ENCODE measurements at places on chromosomes 13 and 19.

DNA sequence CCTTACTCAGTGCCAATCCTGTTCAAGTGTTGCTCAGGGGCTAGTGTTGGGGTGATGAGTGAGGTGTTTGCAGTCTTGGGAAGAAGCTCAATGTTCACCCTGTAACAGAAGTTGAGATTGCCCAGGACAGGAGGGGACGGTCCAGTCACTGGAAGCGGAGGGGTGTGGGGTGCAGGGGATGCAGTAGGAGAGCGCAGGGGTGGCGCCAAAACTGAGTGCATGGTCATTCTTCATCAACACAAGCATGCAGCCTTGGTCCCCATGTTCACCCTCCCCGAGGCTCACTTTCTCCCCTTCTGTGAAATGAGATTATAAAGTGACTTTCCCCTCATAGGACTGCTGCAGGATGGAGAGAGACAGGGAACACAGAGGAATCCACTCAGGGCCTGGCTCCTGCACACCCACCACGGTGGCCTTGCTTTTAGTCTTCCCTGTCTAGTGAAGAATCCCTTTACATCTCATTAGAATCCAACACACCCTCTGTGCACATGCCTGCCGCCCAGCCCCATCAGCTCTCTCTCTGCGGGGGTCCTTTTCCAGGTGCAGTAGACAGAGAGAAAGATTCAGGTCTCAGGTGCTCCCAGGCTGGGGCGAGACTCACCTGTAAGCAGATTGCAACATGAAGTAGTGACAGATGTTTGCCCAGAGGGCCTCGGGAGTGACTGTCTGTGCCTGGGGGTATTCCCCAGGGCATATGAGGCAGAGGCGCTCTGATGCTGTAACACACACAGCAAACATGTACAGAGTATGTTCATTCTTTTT is 93.2 kb downstream of the TSHZ3 start:
- DNase-seq = no peak

- DNase-seq = peak; percentile 46
Observed at GRCh38 chr13:50584856-50585580, 258.5 kb downstream of the DLEU7 start.

DNA sequence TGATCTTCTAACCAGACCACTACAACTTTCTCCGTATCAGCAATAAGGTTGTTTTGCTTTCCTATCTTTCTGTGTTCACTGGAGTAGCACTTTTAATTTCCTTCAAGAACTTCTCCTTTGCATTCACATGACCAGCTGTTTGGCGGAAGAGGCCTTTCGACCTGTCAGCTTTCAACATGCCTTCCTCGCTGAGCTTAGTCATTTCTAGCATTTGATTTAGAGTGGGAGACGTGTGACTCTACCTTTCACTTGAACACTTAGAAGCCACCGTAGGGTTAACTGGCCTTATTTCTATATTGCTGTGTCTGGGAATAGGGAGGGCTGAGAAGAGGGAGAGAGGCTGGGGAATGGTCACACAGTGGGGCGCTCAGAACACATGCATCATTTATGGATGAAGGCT is 104.7 kb downstream of the TUBGCP3 start:
- DNase-seq = no peak

GRCh38 chr19:55247621-55248099 is 11.2 kb downstream of the PPP6R1 start:
- DNase-seq = no peak

DNA sequence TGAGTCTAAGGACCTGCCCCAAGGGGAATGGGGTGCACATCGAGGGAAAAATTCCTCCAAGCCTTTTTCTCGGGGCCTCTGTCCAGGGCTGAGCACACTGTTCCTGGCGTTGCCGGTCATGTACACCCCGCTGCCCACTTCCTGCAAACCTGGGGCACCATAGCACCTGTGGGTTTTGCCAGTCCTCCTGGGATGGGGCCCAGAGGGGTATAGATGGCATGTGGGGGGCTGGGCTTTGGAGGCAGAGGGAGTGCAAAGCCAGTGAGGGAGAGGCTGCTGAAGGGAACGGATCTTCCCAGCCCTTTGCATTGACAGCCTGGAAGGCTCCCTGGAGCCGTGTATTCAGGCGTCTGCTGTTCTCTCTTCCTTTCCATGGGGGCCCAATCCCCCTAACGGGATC is 187.3 kb downstream of the ZNF536 start:
- DNase-seq = no peak

GRCh38 chr19:13975870-13976269 is 23.6 kb downstream of the DCAF15 start:
- no peak for DNase-seq

GRCh38 chr13:42836930-42837690 is 55.7 kb downstream of the FAM216B start:
- peak; percentile 61 for DNase-seq

- DNase-seq = no peak
Observed at GRCh38 chr13:98276486-98276885, 99.4 kb upstream of the RNF113B start.

GRCh38 chr19:30263830-30264381 is 108.3 kb upstream of the ZNF536 start:
- DNase-seq = no peak

GRCh38 chr13:108360139-108360538 is 90.6 kb downstream of the TNFSF13B start:
- DNase-seq = no peak

DNA sequence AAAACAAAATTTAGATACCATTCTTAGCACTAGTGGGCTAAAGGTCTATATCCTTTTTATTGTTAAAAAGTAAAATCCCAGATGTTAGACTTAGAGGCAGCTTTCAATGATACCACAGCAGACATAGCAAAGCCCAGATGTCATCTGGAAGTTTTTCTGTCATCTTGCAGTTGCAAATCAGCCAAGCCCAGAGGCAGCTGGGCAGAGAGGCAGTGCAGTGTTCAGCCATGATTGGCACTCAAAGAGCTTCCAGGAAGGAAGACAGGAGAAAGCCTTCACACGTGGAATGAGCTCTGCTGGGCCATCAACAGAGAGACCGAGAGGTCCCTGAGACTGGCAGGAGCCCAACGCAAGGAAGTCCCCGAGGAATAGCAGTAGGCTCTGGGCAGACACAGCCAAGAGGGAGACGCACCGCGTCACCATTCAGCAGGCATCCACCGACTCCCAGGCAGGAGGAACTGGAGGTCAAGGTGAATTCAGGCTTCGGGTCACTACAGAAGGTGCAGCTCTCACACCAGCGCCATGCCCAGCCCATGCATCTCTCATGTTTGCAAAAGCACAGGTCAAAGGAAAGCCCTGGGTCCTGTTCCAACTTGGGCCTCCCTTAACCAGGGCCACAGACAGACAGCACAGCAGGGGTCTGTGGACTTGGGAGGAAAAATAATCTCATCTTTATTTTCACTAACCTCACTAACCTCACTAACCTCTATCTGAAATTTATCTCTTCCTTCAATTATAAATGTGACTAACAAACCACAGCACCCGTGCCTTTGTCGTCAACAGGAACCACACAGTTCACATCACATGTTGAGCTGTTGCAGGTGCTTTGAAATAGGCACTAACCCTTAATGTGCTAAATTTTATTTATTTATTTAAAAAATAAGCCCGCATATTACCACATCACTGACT is 54.9 kb downstream of the TUBGCP3 start:
- no peak for DNase-seq

GRCh38 chr13:100549316-100549715 is 39.3 kb downstream of the GGACT start:
- DNase-seq = no peak

GRCh38 chr13:44698066-44698465 is 121.9 kb upstream of the TSC22D1 start:
- DNase-seq = no peak

- no peak for DNase-seq
Observed at GRCh38 chr19:18989316-18989715, 44.0 kb downstream of the SUGP2 start.

DNA sequence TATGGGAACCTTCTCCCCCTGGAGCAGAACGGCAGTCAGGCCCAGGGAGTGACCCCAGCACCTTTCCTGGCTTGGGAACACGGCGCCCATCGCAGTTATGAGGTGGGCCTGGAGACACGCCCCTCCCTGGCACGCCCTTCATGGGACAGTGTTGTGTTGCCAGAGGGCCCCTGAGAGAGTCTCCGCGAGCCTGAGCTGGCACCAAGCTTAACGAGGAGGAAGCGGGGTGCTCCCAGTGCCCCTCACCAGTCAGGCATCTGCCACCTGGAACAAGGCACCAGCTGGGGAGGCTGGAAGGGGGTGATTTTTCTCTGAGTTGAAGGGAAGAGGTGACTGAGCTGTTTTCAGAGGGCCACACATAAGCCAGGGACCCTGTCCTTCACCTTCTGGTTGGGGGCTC is 180.6 kb downstream of the KDM4B start:
- no peak for DNase-seq

DNA sequence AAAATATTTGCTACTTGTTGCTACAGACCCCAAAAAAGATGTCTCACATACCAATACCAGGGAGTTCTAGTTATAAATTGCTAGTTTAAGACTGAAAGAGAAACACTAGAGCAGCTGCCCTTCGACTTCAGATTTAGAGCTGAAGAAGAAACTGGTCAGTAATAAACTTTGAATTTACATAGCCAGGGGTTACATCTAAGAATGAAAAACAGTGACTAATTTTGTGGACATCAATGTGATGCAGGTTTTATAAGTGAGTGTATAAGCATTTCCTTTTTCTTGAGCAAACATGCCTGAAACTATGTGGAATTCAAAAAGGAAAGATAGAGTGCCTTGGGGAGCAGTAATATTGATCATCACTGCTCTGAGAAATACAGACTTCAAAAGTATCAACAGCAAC is 724.9 kb upstream of the MIR17HG start:
- DNase-seq = no peak

DNA sequence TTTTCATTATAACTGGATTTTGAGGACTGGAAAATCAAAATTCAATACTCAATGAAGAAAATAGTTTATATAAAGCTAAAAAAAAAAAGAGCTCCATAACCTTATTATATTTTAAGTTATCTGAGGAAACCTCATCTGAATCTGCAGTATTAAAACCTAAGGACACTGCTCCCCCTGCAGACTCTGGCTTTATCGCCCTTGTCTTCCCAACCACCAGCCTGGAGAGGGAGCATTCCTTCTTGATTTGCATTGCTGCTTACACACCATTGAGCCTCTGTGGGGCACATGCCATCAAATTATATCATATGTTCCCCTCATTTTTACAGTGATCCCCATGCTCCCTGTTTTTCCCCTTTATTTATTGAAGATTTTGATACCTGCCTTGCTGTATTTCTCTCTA is 871.4 kb upstream of the GPC6 start:
- DNase-seq = no peak

DNA sequence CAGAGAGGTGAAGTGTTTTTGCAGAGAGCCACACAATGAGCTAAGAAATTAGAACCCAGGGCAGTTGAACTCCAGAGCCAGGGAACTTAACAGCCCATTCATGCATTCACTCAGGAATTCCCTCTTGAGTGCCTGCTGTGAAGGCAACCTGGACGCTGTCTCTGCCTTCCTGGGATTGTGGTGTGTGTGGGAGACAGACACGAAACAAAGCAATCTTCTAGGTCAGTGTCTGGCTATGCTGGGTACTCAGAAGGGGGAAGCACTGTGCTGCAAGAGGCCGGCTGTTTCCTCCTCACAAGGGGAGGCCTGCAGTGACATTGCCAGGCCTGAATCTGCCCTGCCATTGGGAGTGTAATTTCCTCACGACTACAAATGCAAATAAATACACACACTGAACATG is 9.7 kb downstream of the BCKDHA start:
- DNase-seq = no peak

- DNase-seq = no peak
Observed at GRCh38 chr19:33249740-33250366, 24.2 kb upstream of the SLC7A10 start.

DNA sequence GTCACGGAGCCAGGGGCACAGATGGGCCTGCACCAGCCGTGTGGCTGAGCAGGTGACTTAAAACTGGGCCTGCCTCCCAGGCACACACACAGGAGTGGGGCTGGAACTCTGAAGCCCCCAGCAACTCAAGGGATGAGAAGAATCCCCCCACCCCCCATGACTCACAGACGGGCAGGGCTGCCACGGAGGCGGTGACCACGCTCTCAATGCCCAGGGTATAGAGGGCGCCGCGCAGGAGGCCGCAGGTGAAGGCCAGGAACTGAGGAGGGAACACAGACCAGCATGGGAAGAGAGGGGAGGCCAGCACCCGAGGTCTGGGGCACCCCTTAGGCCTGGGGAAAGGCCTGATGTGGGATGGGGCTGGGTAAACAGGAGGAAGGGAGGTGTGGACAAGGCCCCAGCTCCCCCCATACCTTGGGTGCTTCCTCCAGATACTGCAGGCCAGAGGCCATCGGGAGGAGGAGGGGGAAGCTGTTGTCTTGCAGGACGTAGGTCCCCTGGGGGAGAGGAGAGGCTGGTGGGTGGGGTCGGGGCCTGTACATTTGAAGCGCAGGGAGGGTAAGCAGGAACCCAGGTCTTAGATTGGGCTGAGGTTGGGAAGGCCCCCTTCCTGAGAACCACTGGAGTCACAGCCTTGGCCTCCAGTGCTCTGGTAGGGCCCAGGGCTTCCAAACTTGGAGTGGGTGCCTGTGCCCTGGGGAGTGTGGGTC is 3.1 kb upstream of the NKPD1 start:
- DNase-seq = no peak

DNA sequence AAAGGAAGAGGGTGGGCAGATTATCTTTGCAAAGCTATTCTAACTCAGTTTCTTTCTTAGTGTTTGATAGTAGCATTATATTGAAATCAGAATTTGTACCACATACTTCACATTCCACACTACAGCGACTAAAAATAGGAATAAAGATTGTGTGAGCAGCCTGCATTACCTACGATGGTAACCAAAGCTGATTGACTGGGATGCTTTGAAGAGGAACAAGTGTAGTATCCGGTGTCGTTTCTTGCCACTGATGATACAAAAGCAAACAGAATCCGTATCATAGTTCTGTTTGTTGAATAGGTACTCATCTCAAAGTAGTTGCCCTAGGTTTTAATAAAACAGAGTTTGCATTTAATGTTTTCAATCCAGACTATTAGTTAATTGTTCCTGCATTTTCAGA is 51.2 kb downstream of the FLT3 start:
- DNase-seq = no peak

- DNase-seq = no peak
Observed at GRCh38 chr13:75635101-75635827, 866 bp upstream of the LMO7 start.

- no peak for DNase-seq
Observed at GRCh38 chr19:39595950-39596349, 6.4 kb upstream of the LGALS13 start.
